ENCODE measurements at places on chromosomes 5 and 9.

DNA sequence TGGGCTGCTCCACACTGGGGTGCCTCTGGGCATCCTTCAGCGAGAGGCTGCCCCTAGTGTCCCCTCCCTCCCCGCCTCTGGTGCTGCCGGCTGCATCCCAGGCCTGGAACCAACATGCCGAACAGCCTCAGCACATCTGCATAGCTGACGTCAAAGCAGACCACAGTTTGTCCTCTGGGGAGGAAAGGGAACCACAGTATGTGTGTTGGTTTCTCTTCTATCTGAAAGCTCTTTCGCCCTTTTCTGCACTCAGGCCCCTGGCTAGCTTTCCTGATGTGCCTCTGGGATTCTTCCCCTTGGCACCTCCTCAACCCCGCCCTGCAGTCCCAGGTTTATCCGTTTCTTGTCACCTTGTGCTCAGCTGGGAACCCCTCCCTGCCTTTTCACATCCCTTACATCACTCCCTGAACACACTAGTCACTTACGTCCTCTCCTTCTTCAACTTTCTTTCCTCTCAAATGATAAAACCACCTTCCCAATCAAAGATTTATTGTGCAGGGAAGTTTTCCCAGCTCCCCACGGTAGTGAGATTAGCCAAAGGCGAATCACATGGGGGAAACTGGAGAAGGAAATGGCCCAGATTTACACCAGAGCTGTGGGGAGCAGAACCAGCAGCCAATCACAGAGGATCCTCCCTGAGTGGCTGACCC is 35.5 kb upstream of the B4GALT1 start:
- DNase-seq = no peak

DNA sequence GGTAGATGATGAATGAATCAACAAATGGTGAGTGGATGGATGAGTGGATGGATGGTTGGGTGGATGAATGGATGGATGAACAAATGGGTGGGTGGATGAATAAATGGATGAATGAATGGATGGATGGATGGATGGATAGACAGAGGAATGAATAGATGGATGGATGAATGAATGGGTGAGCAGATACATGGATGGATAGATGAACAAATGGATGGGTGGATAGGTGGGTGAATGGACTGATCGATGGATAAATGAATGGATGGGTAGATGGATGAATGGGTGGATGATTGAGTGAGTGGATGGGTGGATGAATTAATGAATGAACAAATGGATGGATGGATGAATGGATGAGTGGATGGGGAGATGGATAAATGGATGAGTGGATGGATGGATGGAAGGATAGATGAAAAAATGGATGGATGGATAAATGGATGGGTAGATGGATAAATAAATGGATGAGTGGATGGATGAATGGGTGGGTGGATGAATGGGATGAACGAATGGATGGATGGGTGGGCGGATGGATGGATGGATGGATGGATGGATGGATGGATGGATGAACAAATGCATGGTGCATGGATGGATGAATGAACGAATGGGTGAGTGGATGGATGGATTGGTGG is 85.7 kb downstream of the PHF2 start:
- no peak for DNase-seq

DNA sequence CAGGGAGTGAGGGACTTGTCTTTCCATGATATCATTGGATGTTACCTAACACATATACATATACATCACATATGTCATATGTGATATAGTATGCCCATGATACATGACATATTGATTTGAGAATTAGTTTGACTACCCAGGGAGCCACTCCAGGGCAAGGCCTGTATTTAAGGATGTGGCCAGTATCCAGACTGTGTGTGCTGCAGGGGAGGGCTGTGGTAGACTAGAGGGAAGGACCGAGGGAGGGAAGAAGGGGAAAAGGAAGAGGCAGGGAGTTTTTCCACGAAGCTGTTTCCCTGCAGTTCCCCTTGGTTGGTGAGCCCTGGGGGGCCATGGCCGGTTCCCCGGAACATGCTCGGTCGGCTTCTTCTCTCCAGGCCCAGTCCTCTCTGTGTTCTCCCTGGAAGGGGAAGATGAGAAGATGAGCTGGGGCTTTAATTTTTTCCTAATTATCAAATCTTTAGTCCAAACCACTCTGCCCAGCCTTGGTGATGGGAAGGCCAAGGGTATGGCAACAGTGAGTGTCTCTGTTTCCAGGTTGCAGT is 48.7 kb downstream of the NSUN2 start:
- no peak for DNase-seq

GRCh38 chr5:36301858-36302603 is at the start of gene RANBP3L:
TSS of gene RANBP3L (minus strand) at chr5:36301902. CDS start at chr5:36301416, 486 bp downstream.
- DNase-seq = no peak

DNA sequence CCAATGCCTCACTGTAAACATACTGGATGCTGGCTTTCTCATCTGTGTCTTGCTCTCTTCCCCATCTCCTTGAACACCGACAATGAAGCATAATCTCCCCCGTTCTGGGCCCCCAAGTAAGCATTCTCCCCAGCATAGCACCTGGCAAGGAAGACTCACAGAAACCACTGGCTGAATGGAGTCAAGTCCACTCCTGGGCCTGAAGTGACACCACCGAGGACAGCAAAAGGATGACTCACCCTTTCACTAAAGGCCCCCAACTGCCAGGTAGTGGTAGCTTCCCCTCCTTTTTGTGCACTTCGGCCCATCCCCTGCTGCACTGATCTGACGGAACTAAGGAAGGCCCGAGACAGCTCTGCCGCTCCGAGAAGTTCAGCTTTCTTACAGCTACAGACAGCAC is 9.4 kb downstream of the VDAC1 start:
- DNase-seq = peak; percentile 7

DNA sequence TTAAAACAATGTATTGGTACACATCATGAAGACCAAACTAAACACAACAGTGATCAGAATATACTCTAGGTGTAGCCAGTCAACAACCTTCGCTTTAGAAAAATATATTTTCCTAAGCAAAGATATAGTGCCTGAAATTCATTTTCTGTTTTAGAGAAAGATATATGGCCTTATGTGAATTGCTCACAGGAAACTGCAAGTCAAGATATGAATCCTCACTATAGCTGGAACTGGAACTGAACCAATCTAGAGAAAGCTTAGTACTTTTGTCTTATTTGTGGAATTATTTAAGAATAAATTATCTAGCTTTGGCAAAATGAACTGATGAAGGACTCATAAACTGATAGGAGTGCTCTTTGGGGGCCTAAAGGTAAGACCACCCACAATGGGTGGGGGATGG is 27.3 kb downstream of the GZMK start:
- DNase-seq = no peak

DNA sequence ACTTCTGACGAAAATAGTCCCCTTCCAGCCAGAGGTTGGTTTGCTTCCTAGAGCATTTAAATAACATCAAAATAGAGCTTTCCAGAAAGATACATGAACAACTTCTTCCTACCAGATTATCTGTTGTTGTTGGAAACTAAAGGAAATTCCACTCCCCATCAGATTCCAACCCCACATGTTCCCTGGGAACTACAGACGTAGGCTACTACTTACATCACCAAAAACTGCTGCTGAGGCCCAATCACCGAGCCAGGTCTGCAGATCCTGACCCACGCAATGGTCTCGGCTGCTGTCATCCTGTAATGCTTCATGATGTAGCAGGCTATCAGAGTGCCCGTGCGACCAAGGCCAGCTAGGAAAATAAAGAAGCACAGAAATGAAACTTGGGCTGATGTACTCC is 73.4 kb downstream of the HABP4 start:
- DNase-seq = no peak

DNA sequence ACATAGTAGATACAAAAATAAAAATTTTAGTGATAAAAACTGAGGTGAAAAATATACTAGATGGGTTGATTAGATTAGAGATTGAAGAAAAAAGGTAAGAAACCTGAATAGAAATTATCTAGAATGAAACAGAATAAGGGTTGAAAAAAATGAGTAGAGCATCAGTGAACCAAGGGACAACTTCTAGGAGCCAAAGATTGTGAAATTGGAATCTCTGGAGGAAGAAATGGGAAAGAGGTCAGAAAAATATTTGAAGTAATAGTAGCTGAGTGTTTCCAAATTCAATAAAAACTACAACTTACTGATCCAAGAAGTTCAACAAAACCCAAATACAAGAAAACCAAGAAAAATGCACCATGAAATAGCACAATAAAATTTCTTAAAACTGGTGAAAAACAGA is 116.6 kb upstream of the STARD4 start:
- DNase-seq = no peak
